Natural killer cell (primary cell): ENCODE measurements at places on chromosomes 12 and 14. TPM values are rescaled to one million over a fixed set of nuclear protein-coding genes. Genes with fewer than 3 reads are reported as not detected.

KSR2 gene
- total RNA-seq: not detected

DNA sequence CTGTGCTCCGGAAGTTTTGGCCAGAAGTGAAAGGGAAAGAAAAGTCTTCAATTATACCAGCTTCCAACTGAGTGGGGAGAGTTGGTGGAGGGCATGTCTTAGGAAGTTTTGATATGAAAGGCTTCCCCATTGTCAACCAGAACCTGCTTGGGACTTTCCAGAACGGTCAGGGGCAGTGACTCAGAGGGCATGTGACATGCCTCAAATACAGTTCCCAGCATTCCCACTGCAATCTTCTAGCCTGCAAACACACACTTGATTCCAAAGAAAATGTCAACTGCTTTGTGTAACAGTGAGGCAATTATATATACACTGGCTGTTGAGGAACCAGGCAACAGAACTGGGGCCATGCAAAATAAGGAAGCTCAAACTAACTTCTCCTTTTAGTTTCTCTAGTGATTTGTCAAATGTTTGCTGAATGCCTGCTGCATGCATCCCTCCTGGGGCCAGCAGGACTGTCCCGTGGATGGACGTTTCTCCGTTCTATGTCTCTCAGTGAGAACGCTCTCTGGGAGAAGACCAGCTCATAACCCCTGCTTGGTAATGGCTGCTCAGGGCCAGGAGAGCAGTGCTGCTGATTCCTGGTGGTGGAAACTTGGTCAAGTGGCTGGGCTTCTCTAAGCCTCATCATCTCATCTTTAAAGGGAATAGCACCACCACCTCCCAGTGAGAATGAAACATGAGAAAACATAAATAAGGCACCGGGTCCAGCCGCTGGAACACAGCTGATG, 18.3 kb downstream of the SLC25A47 start:
- no peak for DNase-seq
- H3K36me3 ChIP-seq: peaks cover 19% of the 10 kb centered on the region
- H3K4me3 ChIP-seq: no peak overlapping the region
- peak overlapping the region; percentile 55 for H3K27ac ChIP-seq

- no peak overlapping the region for H3K4me3 ChIP-seq
- H3K4me1 ChIP-seq: no peaks in the 10 kb centered on the region
- DNase-seq: no peak
- H3K27me3 ChIP-seq: no peaks in the 10 kb centered on the region
- no peaks in the 10 kb centered on the region for H3K36me3 ChIP-seq
These were observed 189.6 kb upstream of the TMEM132C start for GRCh38 chr12:128077211-128077916.

DNA sequence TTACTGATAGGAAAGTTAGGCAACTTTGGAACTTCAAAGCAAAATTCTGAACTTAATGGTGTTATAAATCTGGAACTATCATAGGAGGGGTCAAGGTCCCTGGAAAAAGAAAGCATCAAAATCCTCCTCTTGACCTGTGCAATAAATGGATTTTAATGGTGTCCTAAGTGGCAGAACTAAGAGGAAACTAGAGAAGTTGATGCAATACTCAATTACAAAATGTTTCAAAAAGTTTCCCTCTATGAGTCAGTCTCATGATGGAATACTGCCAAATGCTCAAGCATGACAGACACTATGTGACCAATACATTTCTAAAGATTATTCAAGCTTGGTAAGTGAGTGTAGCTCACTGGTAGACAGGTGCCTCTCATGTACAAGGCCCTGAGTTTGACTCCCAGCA, 47.7 kb upstream of the ERGIC2 start:
- H3K27ac ChIP-seq: no peak overlapping the region
- no peak overlapping the region for H3K4me3 ChIP-seq
- H3K36me3 ChIP-seq: no peaks in the 10 kb centered on the region
- H3K27me3 ChIP-seq: peaks cover 5% of the 10 kb centered on the region
- peak; percentile 6 for DNase-seq
- no peaks in the 10 kb centered on the region for H3K4me1 ChIP-seq

NGB gene
- total RNA-seq: not detected

DNA sequence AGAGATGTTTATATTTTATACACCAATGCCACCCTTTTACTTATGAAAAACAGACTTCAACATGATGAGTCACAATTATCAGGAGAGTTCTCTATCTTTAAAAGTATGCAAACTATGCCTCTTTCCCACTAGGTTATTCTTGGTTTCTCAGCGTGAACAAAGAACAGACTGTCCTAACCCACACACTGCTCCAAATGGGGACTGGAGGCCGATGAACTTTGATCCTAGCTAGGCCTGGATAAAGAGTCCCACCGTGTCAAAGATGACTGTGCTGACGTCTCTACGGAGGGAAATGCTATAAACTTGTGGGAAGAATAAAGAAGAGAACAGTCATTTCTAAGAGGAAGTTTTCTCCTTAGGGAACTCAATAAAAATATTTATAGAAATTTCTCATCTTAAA, 160.1 kb downstream of the EPS8 start:
- no peak overlapping the region for H3K27ac ChIP-seq
- no peak overlapping the region for H3K4me3 ChIP-seq
- no peaks in the 10 kb centered on the region for H3K4me1 ChIP-seq
- H3K27me3 ChIP-seq: no peaks in the 10 kb centered on the region
- DNase-seq: no peak
- H3K36me3 ChIP-seq: no peaks in the 10 kb centered on the region

DNA sequence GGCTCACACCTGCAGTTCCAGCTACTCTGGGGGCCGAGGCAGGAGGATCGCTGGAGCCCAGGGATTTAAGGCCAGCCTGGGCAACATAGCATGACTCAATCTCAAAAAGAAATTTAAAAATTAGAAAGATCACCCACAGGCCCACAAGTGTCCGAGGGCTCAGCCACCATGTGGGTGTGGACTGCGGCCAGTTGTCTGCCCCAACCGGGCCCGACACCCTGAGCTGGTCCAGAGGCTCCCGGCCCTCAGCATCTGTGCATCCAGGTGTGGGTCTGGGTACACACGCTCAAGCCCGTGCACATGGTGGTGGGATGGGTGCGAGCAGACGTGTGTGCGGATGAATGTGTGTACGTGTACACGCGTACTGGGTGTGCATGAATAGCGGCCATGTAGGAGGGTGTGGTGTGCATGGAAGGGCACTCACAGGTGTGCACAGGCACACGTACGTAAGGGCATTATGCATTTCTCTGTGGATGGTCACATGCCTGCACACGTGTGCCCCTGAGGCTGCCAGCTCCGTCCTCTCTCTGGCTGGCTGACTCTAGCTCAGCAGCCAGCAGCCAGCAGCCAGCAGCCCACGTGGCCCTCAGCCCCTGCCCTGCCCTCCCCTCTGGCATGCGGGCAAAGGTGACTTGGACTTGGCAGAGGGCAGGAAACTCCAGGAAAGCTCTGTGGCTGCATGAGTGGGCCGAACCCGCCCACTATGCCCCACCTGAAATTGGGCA, 23.3 kb upstream of the NUDT14 start:
- peaks cover 4% of the 10 kb centered on the region for H3K27me3 ChIP-seq
- peaks cover 4% of the 10 kb centered on the region for H3K36me3 ChIP-seq
- DNase-seq: no peak
- H3K27ac ChIP-seq: no peak overlapping the region
- no peak overlapping the region for H3K4me3 ChIP-seq

DNA sequence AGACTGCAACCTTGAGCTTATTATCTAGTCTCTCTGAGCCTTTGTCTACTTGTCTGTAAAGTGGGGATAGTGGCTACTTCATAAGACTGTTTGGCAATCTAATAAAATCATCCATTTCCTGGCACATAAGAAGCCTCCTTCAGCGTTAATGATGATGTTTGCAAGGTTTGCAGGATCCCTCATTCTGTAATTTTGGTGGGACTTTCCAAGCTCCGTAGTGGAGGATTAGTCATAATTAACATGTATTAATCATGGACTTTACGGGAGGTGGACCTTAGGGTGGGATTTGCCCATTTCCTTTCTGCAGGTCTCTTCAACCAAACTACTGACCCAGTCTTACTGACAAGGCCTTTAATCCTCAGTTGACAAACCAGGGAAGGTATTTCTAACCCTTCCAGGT, 66.2 kb downstream of the NTF3 start:
- no peak for DNase-seq
- H3K4me1 ChIP-seq: no peaks in the 10 kb centered on the region
- no peak overlapping the region for H3K4me3 ChIP-seq
- H3K27me3 ChIP-seq: no peaks in the 10 kb centered on the region
- H3K36me3 ChIP-seq: no peaks in the 10 kb centered on the region

PIWIL1 gene
- total RNA-seq: not detected

DNA sequence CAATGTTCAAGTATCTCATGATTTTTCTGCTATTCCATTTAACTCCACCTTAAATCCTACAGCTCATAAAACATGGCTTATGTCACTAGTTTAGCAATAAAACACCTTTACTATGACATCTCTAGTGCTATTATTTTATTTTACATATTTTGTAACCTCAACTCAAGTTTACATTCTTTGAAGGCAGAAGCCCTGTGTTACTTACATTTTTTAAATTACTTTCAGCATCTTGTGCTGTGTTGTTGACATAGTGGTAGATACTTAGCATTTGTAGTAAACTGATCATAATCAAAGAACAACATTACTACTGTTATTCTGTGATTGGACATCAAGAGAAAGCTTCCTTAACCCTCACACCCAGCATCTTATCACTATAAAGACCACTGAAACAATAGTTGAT, 216.1 kb downstream of the BMP4 start:
- DNase-seq: no peak
- H3K4me3 ChIP-seq: no peak overlapping the region
- H3K4me1 ChIP-seq: no peaks in the 10 kb centered on the region
- H3K36me3 ChIP-seq: no peaks in the 10 kb centered on the region

GRCh38 chr14:90784621-90785270, 31.5 kb downstream of the TTC7B start:
- no peak overlapping the region for H3K27ac ChIP-seq
- no peak for DNase-seq
- H3K4me3 ChIP-seq: no peak overlapping the region
- H3K4me1 ChIP-seq: no peaks in the 10 kb centered on the region
- no peaks in the 10 kb centered on the region for H3K27me3 ChIP-seq
- no peaks in the 10 kb centered on the region for H3K36me3 ChIP-seq

CCDC197 gene
- total RNA-seq: not detected

DNAJC22 gene
- not detected for total RNA-seq

DNA sequence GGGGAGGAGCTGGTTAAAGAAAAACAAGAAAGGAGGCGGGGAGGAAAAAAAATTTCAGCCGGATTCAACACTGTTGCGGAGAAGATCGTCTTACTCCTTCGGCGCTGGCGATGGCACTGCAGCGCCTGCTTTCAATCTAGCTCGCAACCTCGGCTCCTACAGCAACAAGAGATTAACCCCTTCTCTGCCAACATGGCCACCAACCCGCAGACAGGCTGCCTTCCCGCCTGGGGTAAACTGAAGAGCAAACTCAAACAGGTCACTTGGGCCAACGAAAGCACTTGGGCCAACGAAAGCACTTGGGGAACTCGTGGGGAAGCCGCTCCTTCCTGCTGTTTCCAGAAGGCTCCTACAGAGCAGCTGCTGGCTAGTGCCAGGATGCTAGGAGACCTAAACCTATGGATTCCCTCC, 73.7 kb downstream of the CIT start:
- no peak overlapping the region for H3K4me3 ChIP-seq
- no peaks in the 10 kb centered on the region for H3K27me3 ChIP-seq
- no peaks in the 10 kb centered on the region for H3K4me1 ChIP-seq
- no peak for DNase-seq
- no peak overlapping the region for H3K27ac ChIP-seq
- no peaks in the 10 kb centered on the region for H3K36me3 ChIP-seq

DNA sequence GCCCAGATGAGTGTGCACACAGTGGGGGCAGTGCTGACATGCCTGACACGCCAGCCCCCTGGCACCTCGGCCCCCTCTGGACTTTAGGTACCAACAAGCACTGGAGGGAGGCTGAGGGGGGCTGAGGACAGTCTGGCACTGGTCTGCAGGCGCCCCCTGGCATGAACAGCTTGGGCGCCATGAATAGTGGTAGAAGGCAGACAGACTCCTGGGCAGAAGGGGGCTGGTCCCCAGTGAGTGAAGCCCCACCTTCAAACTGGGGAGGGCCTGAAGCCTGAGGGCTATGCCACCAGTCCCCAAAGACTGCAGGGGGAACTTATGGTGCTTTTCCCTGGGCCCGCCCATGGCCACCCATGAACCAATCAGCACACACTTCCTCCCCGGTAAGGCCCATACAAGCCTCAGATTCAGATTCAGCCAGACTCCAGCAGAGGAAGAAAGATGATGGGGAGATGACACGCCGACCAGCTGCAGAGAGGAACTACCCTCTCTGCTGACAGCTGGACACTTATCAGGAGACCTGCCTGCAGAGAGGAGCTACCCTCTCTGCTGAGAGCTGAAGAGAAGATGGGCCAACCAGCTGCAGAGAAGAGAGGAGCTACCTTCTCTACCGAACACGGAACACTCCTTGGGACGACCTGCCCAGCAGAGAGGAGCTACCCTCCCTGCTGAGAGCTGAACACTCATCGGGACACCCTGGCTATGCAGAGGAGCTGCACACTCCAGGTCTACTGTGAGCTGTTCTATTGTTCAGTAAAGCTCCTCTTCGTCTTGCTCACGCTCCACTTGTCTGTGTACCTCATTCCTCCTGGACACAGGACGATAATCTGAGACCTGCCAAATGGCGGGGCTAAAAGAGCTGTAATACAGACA, 324.5 kb downstream of the PCNX1 start:
- H3K36me3 ChIP-seq: no peaks in the 10 kb centered on the region
- H3K4me1 ChIP-seq: no peaks in the 10 kb centered on the region
- no peak for DNase-seq

GRCh38 chr12:50006754-50007442, 18.4 kb downstream of the RACGAP1 start:
- no peaks in the 10 kb centered on the region for H3K27me3 ChIP-seq
- H3K4me1 ChIP-seq: no peaks in the 10 kb centered on the region
- no peak for DNase-seq
- peaks cover 12% of the 10 kb centered on the region for H3K36me3 ChIP-seq
- H3K27ac ChIP-seq: no peak overlapping the region

SERPINA9 gene
- total RNA-seq: not detected

RNU4-1 gene
- total RNA-seq: 768 TPM

- no peaks in the 10 kb centered on the region for H3K4me1 ChIP-seq
- H3K36me3 ChIP-seq: peaks cover 8% of the 10 kb centered on the region
- no peak overlapping the region for H3K4me3 ChIP-seq
- no peaks in the 10 kb centered on the region for H3K27me3 ChIP-seq
- no peak overlapping the region for H3K27ac ChIP-seq
- no peak for DNase-seq
These were observed 14.2 kb downstream of the HIP1R start for GRCh38 chr12:122849352-122850047.

- no peaks in the 10 kb centered on the region for H3K36me3 ChIP-seq
- H3K4me3 ChIP-seq: no peak overlapping the region
- H3K4me1 ChIP-seq: no peaks in the 10 kb centered on the region
- no peak overlapping the region for H3K27ac ChIP-seq
- no peak for DNase-seq
These were observed 966.1 kb downstream of the FSCB start for GRCh38 chr14:43540948-43541347.

HOXC9 gene
- not detected for total RNA-seq

DNA sequence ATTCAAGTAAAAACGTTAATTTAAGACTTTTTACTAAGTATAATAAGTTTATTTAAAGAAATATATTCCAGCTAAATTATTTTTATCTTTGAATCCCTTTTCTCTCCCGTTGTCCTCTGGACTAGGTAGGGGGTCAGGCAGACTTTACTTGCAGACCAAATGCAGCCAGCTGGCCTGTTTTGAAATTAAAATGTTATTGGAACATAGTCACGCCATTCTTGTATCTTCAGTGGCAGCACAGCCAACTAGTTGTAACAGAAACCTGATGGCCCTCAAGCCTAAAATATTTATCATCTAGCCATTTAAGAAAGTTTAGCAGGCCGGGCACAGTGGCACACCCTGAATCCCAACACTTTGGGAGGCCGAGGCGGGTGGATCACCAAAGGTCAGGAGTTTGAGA, 52.7 kb downstream of the BCAT1 start:
- H3K27me3 ChIP-seq: no peaks in the 10 kb centered on the region
- no peak for DNase-seq
- no peaks in the 10 kb centered on the region for H3K4me1 ChIP-seq
- H3K36me3 ChIP-seq: no peaks in the 10 kb centered on the region
- H3K4me3 ChIP-seq: no peak overlapping the region
- H3K27ac ChIP-seq: no peak overlapping the region
